Inflammatory macrophage treated with lipopolysaccharide for 1 hour (primary cell): ENCODE measurements at places on chromosomes 2 and 18.

GRCh38 chr2:102446936-102447335 lies 24.0 kb downstream of the IL18RAP start:
- DNase-seq = no peak

DNA sequence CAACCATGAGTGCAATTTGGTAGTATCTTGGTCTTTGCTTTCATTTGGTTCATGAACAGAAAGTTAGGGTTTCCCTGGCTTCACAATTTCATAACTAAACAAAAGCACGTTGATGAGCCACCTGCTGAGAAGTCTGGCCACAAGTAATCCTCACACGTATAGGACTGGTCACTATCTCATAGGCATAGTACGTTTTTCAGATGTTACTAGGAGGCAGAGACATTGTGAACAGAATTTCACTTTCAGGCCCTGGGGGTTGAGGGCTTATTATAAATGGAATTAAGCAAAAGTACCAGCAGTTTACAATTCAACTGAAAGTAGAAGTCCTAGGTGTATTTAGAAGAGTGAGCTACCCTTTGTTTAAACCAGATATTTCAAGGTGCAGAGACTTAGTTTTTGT lies 277.1 kb downstream of the ALPK2 start:
- no peak for DNase-seq

- no peak for DNase-seq
Observed at GRCh38 chr2:180015951-180016709, 9.0 kb upstream of the CWC22 start.

DNA sequence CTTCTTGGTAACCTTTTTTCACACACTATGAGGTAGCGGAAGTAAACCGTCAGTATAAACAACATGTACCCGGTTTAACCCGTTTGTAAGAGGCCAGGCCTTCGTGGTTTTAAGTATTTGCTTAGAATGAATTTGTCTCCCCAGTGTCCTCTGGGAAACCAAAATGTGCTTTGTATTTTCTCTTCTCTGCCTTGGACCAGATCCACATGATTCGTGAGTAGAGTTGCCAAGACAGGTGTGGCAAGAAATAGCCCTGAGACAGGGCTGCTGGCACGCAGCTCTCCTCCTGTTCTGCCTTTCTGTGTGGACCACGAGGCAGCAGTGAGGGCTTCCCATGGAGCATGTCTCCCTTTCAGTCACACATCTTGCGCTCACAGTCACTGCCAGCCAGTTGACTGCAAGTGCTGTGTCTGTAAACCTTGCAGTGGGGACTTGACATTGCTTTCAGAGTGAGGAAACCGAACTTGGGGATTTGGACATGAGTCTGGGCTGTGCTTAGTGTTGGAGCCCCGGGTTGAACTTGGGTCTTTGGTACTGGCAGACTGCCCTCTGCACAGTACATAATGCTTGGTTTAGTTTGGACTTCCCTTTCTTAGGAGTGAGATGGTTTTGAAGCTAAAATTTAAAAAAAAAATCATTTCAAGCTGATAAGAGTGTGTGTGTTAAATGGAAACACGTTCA lies 19.1 kb downstream of the BCL2L11 start:
- no peak for DNase-seq

- no peak for DNase-seq
Observed at GRCh38 chr18:59736061-59736460, 38.8 kb upstream of the CCBE1 start.
